G401 (cell line): ENCODE measurements at places on chromosomes 12 and 14. TPM values are rescaled to one million over a fixed set of nuclear protein-coding genes. Genes with fewer than 3 reads are reported as not detected.

DNA sequence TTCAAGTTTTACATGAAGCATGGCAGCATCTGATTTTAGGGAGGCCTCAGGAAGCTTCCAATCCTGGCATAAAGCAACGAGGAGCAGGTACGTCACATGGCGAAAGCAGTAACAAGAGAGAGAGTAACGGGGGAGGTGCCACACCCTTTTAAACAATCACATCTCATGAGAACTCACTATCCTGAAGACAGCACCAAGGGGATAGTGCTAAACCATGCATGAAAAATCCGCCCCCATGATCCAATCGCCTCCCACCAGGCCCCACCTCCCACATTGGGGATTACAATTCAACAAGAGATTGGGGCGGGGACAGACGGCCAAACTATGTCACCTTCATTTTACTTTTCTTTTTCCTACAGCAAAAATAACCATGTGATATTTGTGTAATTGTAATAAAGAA is 7.2 kb upstream of the MAP3K9 start:
- DNase-seq = no peak

GRCh38 chr12:122215771-122216170 is 10.1 kb downstream of the DIABLO start:
- DNase-seq = no peak

DNA sequence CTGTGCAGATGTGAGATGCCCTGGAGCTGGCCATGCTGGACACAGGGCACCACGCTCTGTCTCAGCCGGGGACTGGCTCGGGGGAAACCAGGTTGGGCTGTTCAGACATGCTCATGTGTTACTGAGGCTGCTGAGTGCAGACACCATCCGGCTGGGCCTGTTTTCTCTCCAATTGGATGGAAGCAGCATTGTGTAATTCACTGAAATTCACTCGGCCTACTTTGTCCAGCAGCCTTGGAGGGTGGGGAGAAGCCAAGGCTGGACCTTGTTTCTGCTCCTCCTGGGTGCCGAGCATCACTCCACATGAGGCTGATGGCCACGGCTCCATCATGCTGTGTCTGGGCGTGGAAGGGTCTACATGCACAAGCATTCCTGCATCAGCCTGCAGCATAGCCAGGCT is 130.7 kb downstream of the SMOC1 start:
- no peak for DNase-seq

DNA sequence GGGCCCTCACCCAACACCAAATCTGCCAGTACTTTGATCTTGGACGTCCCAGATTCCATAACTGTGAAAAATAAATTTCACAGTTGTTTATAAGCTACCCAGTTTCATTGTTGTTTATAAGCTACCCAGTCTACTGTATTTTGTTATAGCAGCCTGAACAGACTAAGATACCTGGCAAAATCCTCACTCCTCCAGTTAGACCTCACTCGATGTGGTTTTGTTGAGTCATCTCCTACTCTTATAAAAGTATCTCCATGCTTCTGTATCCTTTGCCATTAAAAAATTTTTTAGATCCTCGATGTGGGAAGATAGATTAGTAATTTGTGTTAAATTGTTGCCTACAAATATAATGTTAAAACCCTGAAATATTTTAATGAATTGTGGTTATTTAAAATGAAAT is 16.0 kb downstream of the TXNDC16 start:
- DNase-seq = no peak

DNA sequence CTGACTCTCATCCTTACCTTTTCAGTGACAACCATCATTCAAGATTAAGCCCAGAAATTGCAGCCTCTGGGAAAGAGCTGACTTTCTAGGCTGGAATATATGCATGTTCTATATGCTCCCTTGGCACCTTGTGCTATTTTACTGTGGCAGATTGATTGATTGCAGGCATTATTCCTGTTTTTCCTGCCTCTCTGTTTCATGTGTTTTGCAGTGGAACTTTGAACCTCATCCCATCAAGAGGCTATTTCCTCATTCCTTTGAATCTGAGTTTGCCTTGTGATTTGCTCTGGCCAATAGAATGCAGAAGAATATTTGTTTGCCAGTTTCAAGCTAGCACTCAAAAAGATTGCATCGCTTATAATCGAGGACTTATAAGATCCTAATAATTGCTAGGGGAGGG is 174.8 kb upstream of the DCN start:
- DNase-seq = no peak

- DNase-seq = no peak
Measured at GRCh38 chr12:79183003-79183402, 318.4 kb downstream of the SYT1 start.

DNA sequence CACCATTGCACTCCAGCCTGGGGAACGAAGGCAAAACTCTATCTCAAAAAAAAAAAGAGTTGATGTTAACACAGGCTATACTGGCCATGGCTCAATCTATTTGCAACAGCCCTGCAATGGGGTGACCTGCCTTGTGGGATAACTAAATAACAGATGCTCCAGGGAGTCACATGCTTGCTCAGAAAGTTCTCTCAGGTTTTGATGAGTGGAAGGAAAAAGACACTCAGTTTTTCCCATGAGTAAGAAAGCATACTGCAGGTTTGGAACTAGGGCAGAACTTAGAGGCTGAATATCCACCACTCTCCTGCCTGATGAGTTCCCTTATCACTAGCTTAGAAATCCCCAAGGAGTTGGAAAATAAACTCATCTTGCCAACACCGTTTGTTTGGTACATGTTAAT is 16.9 kb downstream of the WSB2 start:
- no peak for DNase-seq

DNA sequence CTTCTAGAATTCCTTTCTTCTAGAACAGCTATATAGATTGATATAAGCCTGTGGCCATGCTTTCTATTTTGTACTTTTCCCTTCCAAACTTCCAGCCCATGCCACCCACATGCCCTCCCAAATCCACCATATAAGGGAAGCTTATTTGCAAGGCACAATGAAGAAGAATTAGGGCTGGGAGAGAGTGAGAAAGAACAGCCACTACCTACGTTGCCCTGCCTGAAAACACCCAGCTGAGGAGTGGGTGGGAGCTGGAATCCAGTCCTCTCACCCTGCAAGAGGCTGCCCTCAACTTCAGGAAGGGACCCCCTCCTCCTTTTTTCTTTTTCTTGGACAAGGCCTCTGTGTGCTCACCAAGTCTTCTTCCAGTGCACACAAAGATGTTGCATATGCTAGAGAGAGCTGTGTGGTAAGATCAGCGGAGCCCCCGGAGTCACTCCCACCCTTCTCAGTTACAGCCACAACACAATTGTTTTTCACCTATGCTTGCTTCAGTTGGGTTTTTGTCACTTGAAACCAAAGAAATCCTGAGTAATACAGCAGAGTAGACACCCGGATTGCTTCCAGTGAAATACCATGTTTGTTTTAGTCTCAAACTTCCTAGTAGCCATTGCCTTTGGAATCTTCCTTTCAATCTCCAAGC is 38.8 kb downstream of the CDKL1 start:
- no peak for DNase-seq

DNA sequence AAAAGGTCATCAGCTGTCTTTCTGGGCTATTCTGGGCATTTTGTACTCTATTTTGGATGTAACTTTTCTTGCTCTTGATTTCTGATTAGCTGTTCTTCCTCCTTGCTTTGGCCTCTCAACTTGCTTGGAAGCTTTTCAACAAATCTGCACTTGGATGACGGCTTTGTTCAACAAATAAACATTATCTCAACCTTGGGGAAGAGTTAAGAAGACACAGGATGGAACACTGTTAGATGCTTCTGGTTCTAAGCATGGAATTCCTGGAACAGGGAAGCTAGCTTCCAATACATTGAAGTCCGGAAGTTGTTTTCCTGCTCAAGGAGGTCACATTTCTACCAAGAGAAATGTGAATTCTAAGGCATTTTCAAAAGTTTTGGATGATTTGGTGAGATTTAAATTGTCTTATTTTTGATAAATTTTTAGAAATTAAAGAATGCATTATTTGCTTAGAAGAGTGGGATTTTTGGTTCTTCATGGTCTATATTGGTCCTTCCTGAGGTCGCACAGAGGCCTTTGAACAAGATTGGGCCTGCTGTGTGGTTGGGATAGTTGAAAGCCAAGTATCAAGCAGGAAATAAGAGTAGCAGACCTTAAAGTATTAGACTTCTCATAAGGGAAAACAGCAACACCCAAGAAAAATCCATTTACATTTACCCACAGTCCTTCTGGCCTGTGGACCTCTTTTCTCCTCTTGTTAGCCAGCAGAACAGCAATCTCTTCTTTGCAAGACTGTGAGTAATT is 59.2 kb downstream of the PPFIBP1 start:
- no peak for DNase-seq

- DNase-seq = peak; percentile 54
Measured at GRCh38 chr14:23351681-23352505, 794 bp downstream of the SLC22A17 start.

- DNase-seq = no peak
Measured at GRCh38 chr14:91396013-91396660, 21.5 kb downstream of the CCDC88C start.

- DNase-seq = no peak
Measured at GRCh38 chr12:13680916-13681315, 300.5 kb downstream of the GRIN2B start.

GRCh38 chr12:131628766-131629448 is 82.0 kb upstream of the SFSWAP start:
- no peak for DNase-seq

- no peak for DNase-seq
Measured at GRCh38 chr12:70045036-70045435, 198.2 kb upstream of the CNOT2 start.

- DNase-seq = no peak
Measured at GRCh38 chr12:111764120-111764821, 2.5 kb upstream of the ALDH2 start.

- no peak for DNase-seq
Measured at GRCh38 chr14:84404246-84404645, 1125.7 kb upstream of the FLRT2 start.

- no peak for DNase-seq
Measured at GRCh38 chr12:19970116-19970515, 398.2 kb upstream of the PDE3A start.

DNA sequence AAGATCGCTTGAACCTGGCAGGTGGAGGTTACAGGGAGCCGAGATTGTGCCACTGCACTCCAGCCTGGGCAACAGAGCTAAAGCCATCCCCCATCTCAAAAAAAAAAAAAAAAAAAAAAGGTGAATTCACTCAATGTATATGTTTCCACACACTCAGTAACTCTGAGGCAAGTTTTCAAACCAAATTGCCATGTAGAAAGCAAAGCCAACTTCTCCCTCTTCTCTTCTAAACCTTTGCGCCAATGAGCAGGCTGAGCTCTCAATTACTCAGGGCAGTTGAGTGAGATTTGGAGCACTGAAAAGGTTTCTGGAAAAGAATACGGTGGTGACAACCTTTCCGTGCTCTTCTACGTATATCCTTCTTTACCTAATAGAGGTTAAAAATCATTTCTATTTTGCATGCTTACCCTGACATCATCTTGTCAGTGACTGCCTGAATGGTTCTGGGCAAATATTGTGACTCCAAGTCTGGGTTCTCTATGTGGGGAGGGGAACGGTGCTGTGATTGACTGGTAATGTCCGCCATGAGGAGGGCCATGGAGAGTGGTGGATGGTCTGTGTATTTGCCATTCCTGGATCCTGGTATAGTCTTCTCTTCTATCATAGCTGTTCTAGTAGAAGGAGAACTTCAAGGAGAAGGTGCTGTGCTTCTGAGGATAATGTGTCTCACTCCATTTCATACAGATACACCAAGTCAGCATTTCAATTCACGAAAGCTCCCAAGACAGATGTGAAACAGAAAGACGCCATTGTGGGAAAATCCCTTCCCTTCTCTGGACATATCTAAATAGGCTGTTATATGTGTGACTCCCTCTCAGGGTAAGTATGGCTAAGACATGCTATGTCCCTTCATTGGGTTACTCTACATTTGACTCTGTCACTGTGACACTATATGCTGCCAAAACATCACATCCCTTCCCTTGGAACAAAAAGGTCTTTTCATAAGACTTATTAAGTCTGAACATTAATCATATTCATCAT is 46.2 kb upstream of the MED13L start:
- no peak for DNase-seq

GRCh38 chr14:52253503-52253902 is 14.0 kb upstream of the PTGDR start:
- no peak for DNase-seq

GRCh38 chr12:127074161-127074560 is 1192.8 kb upstream of the TMEM132C start:
- no peak for DNase-seq

DNA sequence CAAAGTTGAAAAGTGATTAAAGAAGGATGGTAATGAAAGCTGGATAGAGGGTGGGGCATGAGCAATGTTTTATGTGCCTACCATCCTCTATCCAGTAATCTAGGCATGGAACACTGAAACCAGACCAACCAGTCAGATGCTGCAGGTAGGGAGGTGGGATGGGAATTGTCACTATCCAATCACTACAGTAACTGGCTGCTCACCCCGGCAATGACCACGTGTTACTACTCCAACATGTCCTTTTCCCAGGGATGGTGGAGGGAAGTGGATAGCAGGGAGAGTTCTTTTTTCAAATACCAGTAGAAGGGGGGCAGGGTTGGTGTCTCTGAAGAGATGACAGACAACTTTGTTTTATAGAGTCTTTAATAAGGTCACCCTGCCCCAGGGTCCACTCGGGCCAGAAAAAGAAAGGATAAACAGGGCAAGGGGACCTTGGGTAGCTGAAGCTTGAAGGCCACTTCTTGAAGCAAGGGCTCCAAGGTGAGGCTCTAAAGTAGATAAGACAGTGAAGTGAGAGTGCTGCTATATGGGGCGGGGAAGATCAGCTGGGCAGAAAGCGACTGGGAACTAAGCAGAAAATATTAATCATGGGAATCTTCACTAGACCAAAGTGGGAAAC is 14.7 kb upstream of the CDH24 start:
- no peak for DNase-seq

DNA sequence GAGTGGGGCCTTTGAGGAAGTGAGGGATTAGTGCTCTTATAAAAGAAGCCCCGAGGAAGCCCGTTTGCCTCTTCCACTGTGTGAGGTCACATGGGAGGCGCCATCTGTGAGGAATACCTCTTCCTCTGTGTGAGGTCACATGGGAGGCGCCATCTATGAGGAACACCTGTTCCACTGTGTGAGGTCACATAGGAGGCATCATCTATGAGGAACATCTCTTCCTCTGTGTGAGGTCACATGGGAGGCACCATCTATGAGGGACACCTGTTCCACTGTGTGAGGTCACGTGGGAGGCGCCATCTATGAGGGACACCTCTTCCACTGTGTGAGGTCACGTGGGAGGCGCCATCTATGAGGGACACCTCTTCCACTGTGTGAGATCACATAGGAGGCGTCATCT is 69.7 kb downstream of the SLC24A4 start:
- no peak for DNase-seq

The MIPOL1 gene
- total RNA-seq = 8.4 and 13.2 TPM in 2 replicates

The CD4 gene
- 0.34 and 1.3 TPM in 2 replicates for total RNA-seq

The AP1G2 gene
- 37.0 and 38.9 TPM in 2 replicates for total RNA-seq

The SERPINA12 gene
- total RNA-seq = not detected in 2 replicates

The SMOC1 gene
- not detected in 2 replicates for total RNA-seq

The TMEM121 gene
- total RNA-seq = 23.8 and 39.1 TPM in 2 replicates

The ANO2 gene
- not detected in 2 replicates for total RNA-seq

The DRAM1 gene
- 5.5 and 7.9 TPM in 2 replicates for total RNA-seq

The SLCO1C1 gene
- total RNA-seq = not detected in 2 replicates

The HOXC13 gene
- total RNA-seq = 8.2 and 13.2 TPM in 2 replicates

The SCN8A gene
- total RNA-seq = 1.2 and 5.4 TPM in 2 replicates
